ENCODE measurements at places on chromosomes 16 and 17.

DNA sequence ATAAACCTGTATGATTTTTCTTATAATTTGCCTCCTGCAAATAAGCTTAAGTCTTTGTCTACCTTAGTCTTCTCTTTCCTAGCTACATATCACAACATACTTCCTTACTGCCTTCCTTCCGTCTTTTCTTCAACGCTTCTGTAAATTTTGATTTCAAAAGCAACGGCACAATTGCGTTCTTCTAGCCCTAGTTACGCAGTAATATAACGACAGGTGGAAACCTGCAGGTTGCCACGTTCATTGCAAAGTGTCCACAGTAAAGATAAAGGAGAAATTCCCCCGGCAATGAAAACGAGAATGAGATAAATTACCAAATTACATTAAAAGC lies 546 bp upstream of the PSMD7 start:
- DNase-seq = no peak

- no peak for DNase-seq
Measured at GRCh38 chr16:11774065-11774626, 22.9 kb downstream of the ZC3H7A start.

GRCh38 chr16:85970016-85970733 lies 71.2 kb downstream of the IRF8 start:
- no peak for DNase-seq

DNA sequence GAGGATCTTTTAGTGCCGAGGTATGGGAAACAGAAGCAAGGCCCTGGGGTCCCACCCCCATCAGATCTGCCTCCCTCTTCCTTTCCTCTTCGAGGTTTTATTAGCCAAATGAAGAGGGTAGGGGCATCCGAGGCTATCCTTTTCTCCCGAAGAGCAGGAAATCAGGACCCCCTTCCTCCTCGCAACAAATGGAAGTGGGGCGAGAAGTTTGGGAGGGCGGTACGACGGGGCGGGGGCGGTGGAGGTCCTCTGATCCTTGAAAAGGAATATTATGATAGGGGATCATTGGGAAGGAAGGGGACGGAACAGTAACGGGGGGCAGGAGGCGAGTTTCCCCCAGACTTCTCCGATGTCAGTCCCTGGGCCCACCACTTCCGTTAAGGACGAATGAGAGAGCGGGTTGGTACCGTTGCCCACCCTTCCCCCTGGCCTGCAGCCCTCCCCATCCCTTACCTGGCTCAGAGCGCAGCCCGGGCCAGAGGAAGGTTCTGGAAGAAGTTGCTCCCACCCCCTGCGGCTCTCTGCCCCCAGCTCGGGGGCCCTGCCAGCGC lies 309 bp downstream of the FOXJ1 start:
- DNase-seq = no peak

- no peak for DNase-seq
Measured at GRCh38 chr17:72934927-72935326, 157.6 kb downstream of the SLC39A11 start.

- DNase-seq = no peak
Measured at GRCh38 chr17:41710472-41711090, 1.6 kb upstream of the GAST start.

DNA sequence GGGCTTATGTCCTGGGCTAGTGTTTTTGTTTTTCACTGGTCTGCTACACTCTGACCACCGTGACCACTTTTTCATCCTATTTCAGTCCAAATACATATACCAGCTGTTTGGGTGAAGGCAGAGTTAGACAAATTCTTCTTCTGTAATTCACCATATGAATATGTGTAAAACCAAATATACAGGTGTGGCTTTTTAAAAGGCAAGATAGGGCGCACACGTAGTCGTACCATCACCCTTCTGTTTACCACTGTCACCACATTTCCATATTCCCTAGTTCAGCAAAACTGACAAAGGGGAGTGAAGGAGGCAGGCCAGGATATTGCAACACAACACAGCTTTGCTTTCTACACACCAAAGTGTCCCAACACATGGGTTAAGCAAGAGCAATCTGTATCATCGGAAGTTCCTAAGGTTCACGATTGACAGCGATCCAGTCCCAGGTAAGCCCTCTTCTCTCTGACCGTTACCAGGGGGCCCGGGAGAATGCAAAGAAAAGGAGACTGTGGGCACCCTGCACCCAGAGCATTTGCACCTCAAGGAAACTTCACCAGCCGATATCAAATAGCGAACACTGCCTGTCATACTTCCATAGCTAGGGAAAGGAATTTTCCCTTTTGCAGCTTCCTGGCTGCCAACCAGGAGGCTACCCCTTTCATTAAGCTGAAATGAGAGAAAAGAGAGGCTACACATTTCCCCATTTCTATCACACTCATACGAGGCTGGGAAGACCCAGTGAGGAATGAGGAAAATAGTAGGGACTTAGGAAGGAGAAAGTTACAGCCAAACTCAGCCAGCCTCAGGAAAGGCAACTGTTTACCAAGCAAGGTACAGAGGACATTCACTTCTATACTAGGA lies 23.1 kb downstream of the CREBBP start:
- DNase-seq = no peak

DNA sequence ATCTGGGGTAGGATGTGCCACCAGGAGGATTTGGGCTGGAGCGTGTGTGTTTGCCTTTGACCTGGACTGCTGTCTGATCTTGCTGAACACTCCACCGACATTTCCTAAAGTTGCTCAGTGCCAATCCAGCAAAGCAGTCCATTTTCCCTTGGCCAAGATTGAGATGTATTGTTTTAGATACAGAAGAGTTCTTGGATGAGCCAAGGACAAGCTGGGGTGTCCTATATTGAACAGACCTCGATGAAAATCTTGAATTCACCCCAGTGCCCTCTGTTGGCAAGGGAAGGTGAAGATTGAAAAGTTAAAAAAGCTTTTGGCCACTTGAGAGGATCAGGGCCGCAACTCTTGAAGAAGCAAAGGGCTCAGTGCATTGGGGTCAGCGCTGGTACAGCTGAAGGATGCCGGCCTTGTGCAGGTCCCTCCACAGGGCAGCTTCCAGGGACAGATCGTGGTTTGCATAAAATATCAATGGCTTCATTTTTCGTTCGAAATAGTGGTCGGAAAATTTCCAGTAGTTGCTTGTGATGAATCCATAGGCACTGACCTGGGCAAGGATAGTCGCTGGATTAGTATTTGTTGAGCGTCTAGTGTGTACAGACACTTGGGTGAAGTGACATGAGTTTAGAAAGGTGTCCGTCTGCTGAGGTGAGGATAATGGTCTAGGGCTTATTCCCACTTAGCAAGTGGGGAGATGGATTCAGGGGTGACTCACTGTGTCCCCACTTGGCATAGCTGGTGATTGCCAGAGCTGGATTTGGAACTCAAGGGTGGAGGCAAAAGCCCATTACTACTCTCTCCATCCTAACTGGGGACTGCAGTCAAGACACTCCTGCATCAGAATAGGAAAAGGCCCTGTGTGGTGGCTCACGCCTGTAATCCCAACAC lies 19.7 kb downstream of the ST6GALNAC2 start:
- no peak for DNase-seq

- DNase-seq = no peak
Measured at GRCh38 chr16:57548408-57548807, 6.0 kb downstream of the ADGRG5 start.

DNA sequence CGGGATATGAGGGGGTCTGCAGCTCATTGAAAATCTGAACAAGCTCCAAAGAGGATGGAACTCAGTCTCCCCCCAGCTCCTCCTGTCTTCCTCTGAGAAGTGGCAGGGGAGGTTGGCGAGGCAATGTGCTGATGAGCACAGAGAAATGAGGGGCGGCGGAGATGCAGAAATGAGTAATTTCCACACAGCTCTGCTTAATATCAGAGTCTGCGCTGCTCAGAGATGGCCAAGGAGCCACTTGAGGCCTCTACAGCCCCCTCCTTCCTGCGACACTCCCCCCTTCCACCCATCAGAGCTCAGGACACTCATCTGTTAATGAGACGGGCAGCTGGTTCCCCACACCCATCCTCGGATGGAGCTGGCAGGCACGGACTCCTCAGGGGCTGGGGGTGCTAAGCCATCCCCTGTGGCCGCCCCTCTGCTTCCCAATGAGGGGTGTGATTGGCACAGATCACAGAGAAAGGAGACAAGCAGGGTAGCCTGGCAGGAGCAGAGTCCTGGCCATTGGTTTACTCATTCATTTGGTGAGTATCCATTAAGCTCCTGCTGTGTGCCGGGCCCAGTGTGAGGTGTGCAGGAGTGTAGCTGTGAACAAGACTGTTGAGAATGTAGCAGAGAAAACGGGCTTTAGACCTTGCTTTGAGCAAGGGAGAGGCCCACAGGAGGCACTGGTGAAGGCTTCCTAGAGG lies 12.7 kb upstream of the CRHR1 start:
- DNase-seq = no peak

DNA sequence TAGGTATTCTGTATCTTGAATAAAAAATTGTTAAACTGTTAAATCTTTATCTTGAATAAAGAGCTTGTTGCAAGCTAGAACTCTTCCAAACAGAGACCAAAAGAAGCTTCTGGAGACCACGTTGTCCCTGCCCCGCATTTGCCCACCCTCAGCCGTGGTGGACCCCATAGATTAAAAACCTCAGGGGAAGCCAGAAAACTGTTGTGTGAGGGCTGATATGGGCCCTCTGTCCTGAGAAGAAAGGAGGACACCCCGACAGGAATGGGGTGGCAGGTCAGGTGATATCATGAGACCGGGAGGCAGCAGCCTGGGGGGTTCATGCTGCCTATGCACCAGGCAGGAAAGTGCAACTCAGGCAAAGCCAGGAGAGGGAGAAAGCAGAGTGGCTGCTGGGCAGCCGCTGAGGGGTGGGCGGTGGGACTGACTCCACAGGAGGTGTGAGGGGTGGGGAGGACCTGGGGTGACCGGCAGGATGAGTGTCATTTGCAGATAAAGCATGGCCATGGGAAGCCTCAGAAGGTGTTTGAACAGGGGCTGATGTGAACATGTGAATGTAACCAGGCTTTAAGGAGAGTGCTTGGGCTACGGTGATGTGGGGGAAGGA lies 147.8 kb downstream of the IRF8 start:
- no peak for DNase-seq

- DNase-seq = no peak
Measured at GRCh38 chr17:80789356-80789902, 202.2 kb upstream of the CHMP6 start.

- DNase-seq = no peak
Measured at GRCh38 chr16:35746281-35746962, 2287.0 kb downstream of the TP53TG3F start.

- DNase-seq = peak; percentile 77
Measured at GRCh38 chr17:78112518-78113471, 15.8 kb downstream of the TMC6 start.

DNA sequence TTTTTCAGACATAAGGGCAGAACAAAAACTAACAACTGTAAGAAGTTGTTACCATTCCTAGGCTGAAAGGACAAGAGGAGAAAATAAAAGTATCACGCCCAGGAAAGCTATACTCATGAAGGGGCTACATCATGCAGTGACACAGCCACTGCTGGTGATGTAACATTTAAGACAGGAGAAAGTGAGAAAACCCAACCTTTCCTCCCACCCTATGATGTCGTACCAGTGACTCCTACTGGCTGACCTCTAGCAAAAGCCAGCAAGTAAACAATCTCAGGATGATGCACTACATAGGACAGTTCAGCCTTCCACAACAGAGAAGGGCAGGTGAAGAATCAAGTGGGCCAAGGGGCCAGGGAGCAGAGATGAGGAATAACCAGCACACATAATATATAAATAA lies 14.0 kb upstream of the OR1E2 start:
- no peak for DNase-seq

DNA sequence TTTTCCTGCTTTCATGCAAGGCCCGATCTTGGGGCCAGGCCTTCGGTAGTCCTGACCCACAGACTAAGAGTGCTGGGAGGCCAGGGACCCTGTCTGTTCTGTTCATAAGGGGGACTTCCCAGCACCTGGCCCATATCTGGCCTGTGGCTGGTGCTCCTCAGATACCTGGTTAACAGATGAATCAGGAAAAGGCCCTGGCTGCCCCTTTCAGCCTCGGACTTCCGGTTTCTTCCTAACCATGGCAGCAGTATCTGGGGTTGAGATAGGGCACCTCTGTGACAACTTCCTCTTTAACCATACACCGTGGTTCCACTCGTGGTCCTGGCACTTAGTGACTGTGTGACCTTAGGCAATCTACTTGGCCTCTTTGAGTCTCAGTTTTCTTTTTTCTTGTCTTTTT lies 18.4 kb downstream of the PLCG2 start:
- DNase-seq = no peak

DNA sequence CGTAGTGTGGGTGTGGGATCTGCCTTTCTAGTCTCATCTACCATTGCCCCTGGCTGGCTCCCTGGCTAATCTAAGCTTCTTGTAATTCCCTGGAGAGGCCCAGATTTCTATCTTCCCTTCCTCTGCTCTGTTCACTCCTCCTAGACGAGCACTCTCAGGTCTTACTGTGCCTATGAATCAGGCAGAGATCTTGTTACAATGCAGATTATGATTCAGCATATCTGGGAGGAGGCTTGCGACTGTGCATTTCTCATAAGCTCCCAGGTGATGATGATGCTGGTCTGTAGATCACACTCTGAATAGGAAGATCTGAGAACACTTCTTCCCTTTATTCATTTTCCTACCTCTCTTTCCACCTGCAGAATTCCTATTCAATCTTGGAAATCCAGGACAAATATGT lies 200.1 kb downstream of the CBLN1 start:
- no peak for DNase-seq

DNA sequence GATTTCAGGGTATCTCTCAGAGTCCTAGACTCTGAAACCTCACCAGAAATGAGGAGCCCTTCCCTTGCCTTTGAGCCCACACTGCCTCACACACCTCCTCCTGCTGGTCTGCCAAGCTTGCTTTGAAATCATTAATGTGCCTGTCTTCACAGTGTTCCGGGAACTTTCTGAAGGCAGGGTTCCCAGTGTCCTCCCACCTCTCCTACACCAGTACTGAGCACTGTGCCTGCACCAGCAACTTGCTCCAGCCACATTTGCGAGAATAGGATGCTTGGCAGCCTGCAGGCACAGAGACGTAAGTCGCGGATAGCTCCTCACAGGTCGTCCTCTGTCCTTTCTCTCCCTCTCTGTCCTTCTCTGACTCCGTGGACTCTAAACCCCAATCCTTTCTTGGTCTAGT lies 408.4 kb upstream of the EEF2KMT start:
- no peak for DNase-seq

DNA sequence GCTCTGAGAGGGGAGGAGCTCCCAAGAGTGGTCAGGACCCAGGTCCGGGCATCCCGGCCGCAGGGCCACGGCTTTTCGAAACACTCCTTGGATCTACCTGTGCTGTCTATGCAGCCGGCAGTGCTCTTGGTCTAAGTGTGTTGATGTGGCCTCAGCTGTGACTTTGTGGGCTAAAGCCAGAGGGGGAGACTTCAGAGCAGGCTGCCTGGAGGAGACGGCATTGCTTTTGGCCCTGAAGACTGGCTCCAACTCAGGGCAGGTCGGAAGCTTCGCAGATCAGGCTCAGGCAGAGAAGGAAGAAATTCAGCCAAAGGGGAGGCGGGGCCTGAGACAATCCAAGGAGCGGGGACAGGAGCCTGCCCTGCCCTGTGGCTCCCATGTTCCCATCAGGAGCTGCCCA lies 31.4 kb downstream of the PIEZO1 start:
- no peak for DNase-seq

DNA sequence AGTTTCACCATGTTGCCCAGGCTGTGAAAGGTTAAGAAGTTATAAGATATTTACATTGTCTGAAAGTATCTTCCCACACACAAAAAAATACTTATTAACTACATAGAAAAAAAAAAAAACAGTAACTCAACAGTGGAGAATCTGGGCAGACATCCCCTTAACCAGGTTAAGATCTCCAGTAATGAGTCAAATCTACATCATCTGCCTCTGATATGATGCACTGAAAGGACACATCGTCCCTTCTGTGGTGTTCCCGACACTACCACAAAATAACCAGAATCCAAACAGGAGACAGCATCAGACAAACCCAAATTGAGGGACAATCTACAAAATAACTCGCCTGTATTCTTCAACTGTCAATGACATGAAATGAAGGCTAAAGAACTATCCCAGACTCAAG lies 40.0 kb downstream of the CMTM4 start:
- DNase-seq = no peak

All from hematopoietic multipotent progenitor cell treated with erythropoietin and hydrocortisone succinate and interleukin-3 and kit ligand, for 15 days (in vitro differentiated cells).